ENCODE measurements at places on chromosomes 6 and 20. TPM values are rescaled to one million over a fixed set of nuclear protein-coding genes. Genes with fewer than 3 reads are reported as not detected.
A peak's percentile ranks its signal among the peaks of the same experiment; 100 is the strongest.

DNA sequence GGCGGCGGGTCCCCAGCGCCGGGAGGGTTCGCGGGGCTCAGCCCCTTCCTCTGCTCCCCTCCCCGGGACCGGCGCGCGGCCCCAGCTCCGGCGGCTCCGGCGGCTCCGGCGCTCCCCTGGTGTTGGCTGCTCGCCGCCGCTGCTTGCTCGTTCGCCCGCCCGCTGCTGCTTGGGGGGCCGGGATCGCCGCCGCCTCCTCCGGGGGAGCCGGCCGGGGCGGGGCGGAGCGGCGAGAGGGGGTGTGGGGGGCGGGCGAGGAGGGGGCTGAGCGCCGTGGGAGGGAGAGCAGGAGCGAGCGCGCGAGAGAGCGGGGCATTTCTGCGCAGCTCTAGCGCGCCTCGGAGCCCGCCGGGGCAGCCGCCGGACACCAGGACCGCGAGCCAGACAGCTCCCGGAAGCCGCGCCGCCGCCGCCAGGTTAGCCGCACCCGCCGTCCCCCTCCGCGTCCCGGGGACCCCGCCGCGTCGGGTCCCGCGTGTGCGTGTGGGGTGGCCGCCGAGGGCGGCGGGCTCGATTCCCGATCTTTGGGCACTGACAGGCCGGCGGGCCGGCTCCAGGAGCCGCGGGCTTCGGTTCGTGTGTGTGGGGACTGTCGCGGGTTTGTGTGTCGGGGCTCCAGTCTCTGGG lies 62.0 kb upstream of the EPB41L1 start:
- H3K27ac ChIP-seq: no peak overlapping the region
- H3K4me3 ChIP-seq: peak overlapping the region; percentile 63

The PHACTR1 gene
- 17.3 TPM for total RNA-seq

The SAMD3 gene
- total RNA-seq: 1.9 TPM

DNA sequence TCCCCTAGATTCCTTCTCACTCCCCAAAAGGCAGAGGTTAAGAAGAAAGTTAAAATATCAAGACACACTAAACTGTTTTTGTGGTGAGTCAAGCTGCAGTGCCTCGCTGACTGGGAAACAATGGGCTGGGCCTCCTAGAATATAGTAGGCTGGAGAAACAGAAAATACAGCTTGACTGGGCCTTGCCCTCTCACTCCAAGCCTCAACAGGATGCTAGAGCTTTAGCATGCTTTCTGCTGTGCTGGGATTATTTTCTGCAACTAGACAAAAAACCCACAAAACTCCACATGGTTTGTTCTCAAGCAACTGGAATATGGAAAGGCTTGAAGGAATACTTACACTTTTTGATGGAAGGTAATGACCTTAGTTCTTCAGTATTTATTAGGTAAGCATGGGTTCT lies 27.9 kb downstream of the FOXO3 start:
- H3K27ac ChIP-seq: no peak overlapping the region
- peaks cover 2% of the 10 kb centered on the region for H3K4me1 ChIP-seq
- no peak for DNase-seq
- no peaks in the 10 kb centered on the region for H3K36me3 ChIP-seq
- H3K4me3 ChIP-seq: no peak overlapping the region

GRCh38 chr6:127564761-127565160 lies 12.2 kb upstream of the C6orf58 start:
- H3K4me3 ChIP-seq: no peak overlapping the region
- no peaks in the 10 kb centered on the region for H3K27me3 ChIP-seq
- no peaks in the 10 kb centered on the region for H3K4me1 ChIP-seq
- no peak for DNase-seq

The OR12D1 gene
- not detected for total RNA-seq

GRCh38 chr20:59346061-59346460 lies 45.6 kb downstream of the EDN3 start:
- no peak for DNase-seq
- H3K36me3 ChIP-seq: no peaks in the 10 kb centered on the region
- no peaks in the 10 kb centered on the region for H3K4me1 ChIP-seq
- no peaks in the 10 kb centered on the region for H3K27me3 ChIP-seq

- no peak overlapping the region for H3K27ac ChIP-seq
- H3K4me3 ChIP-seq: no peak overlapping the region
- no peaks in the 10 kb centered on the region for H3K27me3 ChIP-seq
- peaks cover 14% of the 10 kb centered on the region for H3K4me1 ChIP-seq
Observed at GRCh38 chr6:130993292-130993765, 69.7 kb downstream of the EPB41L2 start.

The PLEKHG1 gene
- total RNA-seq: 2.2 TPM

The MEI4 gene
- total RNA-seq: 0.23 TPM

DNA sequence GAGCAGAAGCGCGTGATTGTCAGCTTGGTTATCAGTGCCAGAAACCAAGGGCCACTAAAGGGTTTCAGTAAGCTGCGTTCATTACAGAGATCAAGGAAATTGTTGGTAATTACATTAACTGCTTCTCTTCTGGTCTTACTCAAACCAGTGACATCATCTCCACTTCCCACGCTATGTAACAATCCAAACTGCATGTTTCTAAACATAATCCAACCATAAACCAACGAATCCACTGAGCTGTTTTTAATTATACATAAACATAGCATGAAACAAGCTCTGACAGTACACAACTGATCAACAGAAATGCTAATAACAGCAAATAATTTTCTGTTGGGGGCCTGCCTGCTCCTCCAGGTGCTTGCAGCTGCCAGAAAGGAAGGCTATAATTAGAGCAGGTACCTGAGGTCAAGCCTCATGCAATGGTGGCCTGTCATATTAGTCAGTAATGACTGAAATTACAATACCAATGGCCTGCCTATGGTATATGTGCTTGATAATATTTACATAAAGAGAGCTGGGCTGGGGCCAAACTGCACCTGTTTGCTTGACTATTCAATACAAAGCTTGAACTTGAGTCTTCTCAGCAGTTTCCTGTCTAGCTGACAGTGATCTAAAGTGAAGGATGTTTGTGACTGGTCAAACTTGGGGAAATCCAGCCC lies 40.1 kb downstream of the ILRUN start:
- H3K4me3 ChIP-seq: no peak overlapping the region
- peaks cover 8% of the 10 kb centered on the region for H3K4me1 ChIP-seq
- no peaks in the 10 kb centered on the region for H3K27me3 ChIP-seq

DNA sequence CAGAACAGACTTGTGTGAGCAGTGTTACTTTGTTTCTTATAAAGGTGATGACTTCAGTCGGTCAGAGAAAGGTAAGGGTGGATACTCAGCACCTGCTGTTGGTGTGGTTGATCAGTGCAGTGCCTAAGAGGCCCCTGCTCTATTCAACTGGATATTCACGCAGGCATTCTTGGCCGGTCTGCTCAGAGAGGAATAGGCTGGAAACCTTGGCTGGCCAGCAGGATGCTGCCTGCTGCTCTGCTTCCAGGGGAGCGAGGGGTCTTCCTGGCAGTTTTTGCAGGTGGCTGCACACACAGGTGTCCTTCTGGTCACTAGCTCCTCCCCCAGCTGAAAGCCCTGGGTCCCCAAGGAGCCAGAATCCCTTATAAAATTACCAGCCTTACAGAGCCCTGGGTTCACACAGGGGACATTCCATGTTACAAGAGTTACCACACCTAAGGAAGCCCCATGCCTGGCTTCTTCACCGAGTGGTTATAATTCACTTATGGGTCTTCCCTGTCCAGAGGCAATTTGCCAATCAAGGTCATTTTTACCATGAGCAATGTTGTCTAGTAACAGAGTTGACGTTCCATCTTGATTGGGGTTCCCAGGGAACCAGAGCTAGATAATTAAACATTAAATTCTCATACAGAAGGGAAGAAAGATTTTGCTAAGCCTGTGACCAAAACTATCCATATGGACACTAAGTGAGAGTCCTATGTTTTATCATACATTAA lies 16.4 kb downstream of the SYNJ2 start:
- H3K4me3 ChIP-seq: no peak overlapping the region
- DNase-seq: no peak
- H3K27me3 ChIP-seq: no peaks in the 10 kb centered on the region
- no peaks in the 10 kb centered on the region for H3K36me3 ChIP-seq
- peaks cover 14% of the 10 kb centered on the region for H3K4me1 ChIP-seq
